ENCODE measurements at places on chromosomes 16 and 17. TPM values are rescaled to one million over a fixed set of nuclear protein-coding genes. Genes with fewer than 3 reads are reported as not detected.

Gene TBX21
- total RNA-seq: 0.34 TPM

- no peak for DNase-seq
These were observed 36.4 kb upstream of the CCDC182 start for GRCh38 chr17:57781386-57782061.

- no peak for DNase-seq
These were observed 8.2 kb upstream of the C16orf95 start for GRCh38 chr16:87325423-87325858.

- no peak for DNase-seq
These were observed 62.3 kb downstream of the TIMM22 start for GRCh38 chr17:1059131-1059795.

DNA sequence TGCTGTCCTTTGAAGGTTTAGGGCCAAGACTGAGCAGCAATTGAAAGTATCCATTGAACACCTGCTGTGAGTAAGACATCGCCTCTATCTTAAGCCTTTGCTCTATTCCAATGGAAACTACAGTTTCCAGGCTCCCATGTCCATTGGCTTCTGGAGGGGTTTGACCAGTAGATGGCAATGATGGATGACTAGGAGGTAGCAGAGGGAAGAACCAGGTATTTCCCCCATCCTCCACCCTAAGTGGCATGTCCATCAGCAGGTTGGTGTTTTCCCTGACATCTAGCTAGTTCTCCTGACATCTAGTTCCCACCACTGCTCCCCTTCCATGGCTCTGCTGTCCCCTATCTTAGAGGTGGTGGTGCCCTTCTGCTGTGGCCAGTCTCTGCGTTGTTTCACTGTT is 58.7 kb downstream of the CENPV start:
- DNase-seq: no peak

DNA sequence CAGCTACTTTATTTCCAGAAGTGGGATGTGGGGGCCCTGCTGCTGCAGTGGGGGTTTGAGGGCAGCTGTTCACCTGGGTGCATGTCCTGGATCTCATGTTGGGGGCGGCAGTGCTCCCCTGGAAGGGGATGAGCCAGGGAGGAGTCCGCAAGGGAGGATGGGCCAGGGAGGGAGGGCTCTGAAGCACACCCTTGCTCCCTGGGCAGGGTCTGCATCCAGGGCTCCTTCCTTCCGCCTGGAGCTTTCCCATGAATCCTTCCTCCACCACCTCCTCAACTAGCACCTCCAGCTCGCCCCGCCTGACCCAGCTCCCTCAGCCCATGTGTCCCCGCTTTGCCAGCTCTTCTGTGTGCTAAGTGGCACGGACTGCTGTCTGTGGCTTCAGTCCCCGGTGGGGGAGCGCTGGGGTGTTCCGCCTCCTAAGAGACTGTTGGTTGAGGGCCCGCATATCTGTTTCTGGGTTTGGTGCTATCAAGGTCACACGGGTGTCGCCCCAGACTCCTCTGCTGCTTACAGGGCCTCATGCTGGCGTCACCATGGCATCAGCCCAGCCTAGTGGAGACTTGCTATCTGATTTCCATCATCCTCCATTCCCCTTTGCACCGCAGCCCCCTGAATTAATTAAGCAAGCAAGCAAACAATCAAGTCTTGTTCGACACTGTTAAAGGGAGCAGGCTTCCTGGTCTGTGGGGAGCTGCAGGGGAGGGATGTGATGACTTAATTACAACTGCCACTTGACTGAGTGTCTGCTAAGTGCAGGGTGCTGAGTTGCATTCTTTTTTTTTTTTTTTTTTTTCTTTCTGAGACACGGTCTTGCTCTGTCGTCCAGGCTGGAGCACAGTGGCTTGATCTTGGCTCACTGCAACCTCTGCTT is 71.8 kb downstream of the PRKCA start:
- peak; percentile 54 for DNase-seq

DNA sequence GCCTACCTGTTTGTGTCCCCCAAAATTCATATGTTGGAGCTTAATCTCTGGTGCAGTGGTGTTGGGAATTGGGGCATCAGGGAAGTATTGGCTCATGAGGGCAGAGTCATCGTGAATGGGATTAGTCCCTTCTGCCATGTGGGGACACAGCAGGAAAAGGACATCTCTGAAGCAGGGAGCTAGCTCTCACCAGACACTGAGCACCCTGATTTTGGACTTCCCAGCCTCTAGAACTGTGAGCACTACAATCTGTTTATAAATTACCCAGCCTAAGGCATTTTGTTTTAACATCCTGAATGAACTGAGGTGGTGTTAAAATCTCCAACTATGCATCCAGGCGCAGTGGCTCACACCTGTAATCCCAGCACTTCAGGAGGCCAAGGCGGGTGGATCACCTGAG is 206.0 kb downstream of the SEC14L1 start:
- DNase-seq: no peak

Gene KRTAP4-6
- not detected for total RNA-seq

Gene IKZF3
- total RNA-seq: 4.9 TPM

Gene C1QL1
- total RNA-seq: 3.1 TPM

DNA sequence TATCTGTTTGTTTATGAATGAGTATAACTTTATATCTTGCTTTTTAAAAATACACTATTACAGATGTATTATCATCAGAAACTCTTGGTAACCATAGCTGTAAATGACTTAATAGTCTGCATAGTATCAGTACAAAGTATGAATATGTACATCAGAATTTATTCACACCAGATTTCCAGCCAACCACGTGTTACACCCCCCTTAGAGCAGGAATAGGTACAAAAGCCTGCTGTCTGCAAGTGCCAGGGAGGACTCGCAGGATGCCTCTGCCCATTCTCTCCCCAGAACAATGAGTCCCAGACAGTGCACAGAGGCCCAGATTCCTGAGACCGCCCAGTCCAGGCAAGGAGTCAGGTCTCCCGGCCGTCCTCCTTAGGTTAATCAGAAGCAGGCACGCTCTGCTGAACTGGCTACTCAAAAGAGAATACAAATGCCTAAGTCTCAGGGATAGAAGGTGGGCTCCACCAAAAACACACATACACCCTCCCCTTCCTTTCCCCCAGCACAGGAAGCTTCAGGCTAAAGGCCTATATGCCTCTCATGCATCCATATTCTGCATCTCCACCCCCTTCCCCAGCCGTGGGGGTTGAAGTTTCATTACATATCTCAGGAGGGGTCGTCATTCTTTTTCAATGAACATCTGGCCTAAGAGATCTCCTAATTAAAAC is 159.1 kb upstream of the CDH11 start:
- DNase-seq: no peak

GRCh38 chr17:34447406-34447805 is 84.4 kb upstream of the CCL1 start:
- no peak for DNase-seq

GRCh38 chr16:53672461-53672860 is 31.2 kb downstream of the RPGRIP1L start:
- DNase-seq: no peak

DNA sequence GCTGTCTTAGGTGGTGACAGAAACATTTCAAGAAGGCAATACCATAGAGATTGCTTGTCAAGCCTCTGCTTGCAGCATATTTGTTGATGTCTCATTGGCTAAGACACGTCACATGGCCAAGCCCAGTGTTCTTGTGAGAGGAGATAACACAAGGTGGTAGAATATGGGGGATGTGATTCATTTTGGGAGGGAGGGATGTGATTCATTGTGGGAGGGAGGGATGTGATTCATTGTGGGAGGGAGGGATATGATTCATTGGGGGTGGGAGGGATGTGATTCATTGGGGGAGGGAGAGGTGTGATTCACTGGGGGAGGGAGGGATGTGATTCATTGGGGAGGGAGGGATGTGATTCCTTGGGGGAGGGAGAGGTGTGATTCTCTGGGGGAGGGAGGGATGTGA is 470.5 kb upstream of the SALL1 start:
- DNase-seq: no peak

- DNase-seq: peak; percentile 85
These were observed at the start of gene FZD2 for GRCh38 chr17:44556832-44557606. Gene FZD2 (plus strand): TSS chr17:44557484. CDS start chr17:44557689, 205 bp downstream.

- no peak for DNase-seq
These were observed 1.7 kb downstream of the ABCA8 start for GRCh38 chr17:68953340-68953997.

DNA sequence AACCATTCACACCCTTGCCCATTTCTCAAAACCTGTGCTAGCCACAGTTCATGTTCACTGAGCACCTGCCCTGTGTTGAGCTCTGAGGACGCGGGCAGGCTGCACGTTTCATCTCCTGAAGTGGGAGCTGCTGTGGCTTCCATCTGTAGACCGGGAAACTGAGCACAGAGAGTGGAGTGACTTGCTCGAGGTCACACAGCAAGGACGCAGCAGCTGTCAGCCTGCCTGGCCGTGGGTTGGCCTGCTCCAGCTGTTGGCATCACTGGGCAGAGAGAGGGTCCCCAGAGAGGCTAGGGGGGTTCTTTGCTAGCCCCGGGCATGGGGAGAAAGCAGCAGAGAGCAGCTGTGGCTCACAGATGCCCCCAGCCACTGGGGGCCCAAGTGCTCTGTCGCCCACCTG is 28.8 kb downstream of the ZFPM1 start:
- DNase-seq: no peak

DNA sequence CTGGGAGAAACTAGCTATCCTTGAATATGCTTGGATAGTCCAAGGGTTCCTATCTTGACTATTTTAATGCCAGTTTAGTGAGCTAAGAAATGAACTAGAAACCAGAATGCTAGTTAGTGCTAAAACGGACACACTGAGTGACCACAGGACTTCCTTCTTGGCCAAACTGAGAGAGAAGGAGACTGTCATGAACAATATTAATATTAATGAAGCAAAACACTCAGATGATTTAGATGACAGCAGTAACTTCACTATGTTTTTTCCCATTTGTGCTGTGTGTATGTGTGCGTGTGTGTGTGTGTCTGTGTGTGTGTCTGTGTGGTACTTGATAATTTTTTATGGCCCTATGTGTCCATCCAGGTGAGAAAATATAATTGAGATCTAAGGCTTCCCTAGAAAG is 2.2 kb upstream of the ATXN1L start:
- DNase-seq: no peak

GRCh38 chr17:9258115-9259015 is 237.1 kb downstream of the NTN1 start:
- no peak for DNase-seq

Gene COL1A1
- 33.5 TPM for total RNA-seq

Gene ZNF688
- total RNA-seq: 24.4 TPM

- DNase-seq: no peak
These were observed 2.4 kb upstream of the SLC5A10 start for GRCh38 chr17:18949566-18949965.

GRCh38 chr17:68734931-68735330 is 133.8 kb upstream of the FAM20A start:
- no peak for DNase-seq

Gene GGNBP2
- 76.4 TPM for total RNA-seq

DNA sequence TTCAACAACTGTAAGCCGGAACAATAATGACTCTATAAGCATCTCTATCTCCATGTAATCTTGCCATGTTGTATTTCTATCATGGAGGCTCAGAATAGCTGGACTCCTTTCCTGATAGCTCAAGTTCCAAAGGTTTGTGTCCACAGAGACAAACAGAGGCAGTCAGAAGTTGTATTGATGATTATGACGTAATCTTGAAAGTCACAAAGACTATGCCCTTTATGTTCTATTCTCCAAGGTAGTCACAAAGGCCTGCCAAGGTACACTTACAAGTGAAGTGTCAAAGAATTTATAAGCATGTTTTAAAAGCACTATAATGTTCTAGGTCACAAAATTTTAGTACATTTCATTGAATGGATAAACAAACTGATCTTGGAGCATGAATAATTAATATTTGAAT is 542.2 kb downstream of the CDH11 start:
- DNase-seq: no peak

GRCh38 chr17:55625521-55625920 is 97.1 kb downstream of the TMEM100 start:
- no peak for DNase-seq

Gene MYBBP1A
- 28.1 TPM for total RNA-seq

DNA sequence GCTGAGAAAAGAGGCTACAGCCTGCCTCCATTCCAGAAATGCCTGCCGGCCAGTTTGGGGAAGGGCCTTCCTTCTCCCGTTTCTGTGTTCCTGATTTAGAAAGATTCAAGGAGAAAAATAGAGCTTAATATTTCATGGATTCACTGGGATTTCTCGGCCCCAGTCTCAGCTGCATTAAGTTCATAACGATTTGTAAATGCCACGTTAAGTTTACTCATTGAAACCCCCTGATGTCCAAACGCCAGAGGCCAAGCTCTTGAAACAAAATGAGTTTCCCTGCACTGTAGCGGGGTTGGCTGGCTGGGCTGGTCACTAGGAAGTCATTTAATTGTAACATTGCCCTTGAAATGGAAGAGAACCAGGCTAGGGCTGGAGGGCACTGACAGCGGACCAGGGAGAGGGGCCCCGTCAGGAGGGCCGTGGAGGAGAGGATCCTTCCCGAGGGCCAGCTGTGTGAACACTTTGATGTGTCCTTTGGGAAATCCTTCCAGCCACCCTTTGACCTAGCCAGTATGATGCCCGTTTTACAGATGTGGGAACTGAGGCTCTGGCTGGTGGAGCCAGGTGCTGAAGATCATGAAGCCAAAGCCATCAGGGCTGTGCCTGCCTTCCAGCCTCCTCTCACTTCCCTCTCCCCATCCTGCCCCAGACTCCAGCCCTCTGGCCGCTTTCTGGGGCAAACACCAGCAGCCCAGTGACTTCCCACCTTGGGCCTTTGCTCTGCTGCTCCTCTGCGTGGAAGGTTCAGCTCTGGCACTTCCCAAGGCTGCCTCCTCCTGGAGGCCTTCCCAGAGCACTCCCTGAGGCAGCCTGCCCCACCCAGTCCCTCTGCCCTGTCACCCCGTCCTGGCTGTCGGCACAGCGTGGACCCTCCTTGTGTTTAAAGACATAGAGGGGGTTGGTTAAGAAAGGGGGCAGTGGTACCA is 220.6 kb downstream of the KATNIP start:
- DNase-seq: no peak

All from left colon (tissue), 2 donors.